ENCODE measurements at places on chromosomes 5 and 9.

GRCh38 chr5:142481410-142481809 is 156.6 kb upstream of the SPRY4 start:
- no peak for DNase-seq

GRCh38 chr5:65961633-65962032 is 35.3 kb downstream of the ERBIN start:
- no peak for DNase-seq

DNA sequence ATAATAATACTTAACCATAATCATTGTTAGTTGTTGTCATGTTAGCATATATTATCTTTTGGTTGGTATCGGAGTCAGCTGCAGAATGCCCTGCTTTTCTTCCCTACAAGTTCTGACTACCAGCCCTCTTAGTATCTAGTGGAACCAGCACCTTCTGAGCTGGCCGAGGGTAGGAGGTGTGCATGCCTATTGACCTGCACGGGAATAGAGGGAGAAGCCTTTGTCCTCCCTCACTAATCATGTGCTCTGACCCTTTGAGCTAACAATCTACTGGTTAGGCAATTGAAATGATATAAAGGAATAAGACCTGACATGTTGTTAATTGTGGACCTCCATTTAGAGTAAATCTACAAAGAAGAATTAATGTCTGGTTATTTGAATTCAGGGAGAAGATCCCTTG is 4.1 kb downstream of the PCSK5 start:
- no peak for DNase-seq

- DNase-seq = no peak
These were observed 424 bp downstream of the HNRNPA0 start for GRCh38 chr5:137753691-137754187.

GRCh38 chr5:146851133-146851532 is 27.4 kb downstream of the PPP2R2B start:
- DNase-seq = no peak

Data from H9 (cell line).